GM12865 (cell line): ENCODE measurements at places on chromosomes 7 and 10.

DNA sequence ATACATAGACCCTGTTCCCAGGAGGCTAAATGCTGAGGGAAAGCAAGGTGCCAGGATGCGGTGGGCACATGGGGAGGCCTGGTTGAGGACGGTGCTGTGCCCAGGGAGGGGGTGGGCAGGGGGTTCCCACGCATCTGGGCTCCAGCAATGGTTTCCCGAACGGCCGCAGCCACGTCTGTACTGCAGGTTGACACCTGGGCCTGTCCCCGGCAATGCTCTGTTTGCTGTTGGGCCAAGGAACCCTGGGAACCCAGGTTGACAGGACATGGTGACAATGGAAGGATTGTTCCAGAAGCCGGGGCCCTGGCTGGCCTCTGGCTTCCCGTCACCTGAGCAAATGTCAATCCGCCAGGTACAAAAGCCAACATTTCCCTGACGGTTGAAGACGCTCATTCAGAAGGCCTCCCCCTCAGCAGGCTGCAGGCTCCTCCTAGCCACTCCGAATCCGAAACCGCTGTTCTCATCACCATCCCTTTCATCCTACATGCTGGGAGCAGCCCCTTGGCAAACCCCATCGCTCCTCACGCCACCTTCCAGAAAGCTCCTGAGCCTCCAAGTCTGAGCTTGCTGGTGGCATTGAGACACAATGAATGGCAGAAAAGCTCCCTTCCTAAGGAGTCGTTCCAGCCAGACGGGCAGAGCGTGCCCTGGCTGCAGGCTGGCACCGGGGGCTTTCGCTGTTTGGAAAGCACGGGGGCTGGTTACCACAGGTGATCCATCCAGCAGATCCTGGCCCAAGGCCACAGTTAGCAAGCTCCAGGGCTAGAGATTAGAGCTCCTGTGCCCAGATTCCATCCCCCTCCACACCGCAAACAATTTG is 31.2 kb downstream of the SPOCK2 start:
- no peak for DNase-seq

GRCh38 chr10:99461230-99461629 is 30.8 kb upstream of the GOT1 start:
- DNase-seq = no peak

- no peak for DNase-seq
These were observed 1.9 kb upstream of the ITPRIP start for GRCh38 chr10:104340111-104340526.

DNA sequence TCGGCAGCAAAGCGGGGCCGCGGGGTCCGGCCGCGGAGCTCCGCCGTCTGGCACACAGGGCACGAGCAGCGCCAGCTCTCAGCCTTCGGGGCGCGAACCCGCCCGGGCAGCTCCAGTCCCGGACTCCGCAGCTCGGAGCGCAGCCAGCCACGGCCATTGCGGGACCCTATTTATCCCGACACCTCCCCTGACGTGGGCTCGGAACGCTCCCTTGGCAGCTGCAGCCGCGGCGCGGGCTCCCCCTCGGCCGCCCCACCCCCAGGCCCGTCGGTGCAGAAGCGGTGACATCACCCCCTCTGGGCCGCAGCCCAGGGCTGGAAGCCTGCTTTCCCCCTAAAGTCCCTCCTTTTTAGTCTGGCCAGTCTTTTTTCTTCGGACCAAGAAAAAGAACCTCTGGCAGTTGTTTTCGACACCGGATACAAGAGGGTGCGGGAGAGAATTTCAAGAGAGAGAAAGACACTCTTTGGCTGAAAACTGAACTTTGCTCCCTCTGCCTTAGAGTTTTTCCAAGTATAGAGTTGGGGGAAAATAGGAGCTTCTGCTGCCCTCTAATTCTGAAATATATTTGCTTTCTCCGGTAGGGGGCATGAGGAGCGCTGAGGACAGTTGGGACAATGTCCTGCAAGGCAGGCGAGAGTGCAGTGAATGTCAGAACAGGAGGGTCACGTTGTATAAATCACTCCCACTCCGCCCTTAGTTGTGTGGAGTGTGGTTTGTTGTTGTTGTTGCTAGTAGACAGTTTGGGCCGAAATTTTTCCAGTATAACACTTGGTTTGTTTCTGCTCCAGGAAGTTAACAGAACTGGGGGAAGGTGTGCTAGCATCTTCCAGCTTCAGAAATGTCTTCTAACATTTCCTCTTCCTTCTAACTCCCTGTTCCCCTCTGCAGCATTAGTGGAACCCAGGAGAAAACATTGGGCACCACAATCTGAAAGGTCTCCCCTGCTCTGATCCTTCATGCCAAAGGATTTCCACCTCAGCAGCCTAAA is at the start of gene SFRP4:
Gene SFRP4, minus strand, starts transcription at position 145 of the 988 bp plus-strand sequence. CDS start 280 bp downstream, outside the sequence.
- DNase-seq = peak; percentile 53

- DNase-seq = no peak
These were observed 970.2 kb downstream of the SORCS3 start for GRCh38 chr10:105611244-105611798.

- DNase-seq = no peak
These were observed 12.4 kb upstream of the MTERF1 start for GRCh38 chr7:91892821-91893340.

- no peak for DNase-seq
These were observed 287.1 kb upstream of the LYZL1 start for GRCh38 chr10:29001801-29002200.
